NCI-H774 (cell line): ENCODE measurements at places on chromosomes 12 and 14.

DNA sequence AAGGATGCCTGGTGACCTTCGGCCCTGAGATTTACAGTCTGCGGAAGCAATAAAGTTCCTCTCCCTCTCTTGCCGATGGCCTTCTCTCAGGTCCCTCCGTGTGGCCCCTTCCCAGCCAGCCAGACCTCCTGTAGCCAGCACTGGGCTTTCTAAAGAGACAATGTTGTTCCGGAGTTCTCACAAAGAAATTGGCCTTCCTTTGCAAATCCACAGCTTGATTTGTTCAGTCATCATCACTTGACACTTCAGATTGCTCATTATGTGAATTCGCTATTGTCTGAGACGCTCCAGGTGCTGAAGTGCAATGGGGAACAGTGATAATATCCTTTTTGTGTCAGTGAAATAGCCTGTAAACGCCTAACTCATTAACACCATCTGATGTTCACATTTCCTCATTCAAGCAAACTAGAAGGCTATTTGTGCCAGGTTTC, 43.7 kb upstream of the GPHB5 start:
- DNase-seq, result peak; percentile 67

DNA sequence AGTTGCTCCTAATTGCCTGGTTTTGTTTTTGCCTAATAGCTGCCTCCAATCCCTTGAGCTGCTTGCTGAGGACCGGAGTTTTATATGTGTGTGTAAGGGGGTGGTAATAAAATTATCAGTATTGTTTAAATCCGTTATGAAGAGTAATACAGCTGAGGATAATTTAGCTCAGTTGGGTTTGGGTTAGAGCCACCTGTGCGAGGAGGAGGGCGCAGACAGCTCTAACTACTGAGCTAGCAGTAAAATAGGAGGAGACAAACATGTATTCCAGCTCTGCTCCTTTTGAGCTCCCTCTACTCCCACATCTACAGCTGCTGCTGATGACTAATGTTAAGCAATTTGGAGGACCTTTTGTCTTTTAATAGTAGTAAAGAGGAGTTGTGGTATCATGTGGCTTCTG, 61.5 kb downstream of the SPATS2 start:
- DNase-seq, result peak; percentile 43

DNA sequence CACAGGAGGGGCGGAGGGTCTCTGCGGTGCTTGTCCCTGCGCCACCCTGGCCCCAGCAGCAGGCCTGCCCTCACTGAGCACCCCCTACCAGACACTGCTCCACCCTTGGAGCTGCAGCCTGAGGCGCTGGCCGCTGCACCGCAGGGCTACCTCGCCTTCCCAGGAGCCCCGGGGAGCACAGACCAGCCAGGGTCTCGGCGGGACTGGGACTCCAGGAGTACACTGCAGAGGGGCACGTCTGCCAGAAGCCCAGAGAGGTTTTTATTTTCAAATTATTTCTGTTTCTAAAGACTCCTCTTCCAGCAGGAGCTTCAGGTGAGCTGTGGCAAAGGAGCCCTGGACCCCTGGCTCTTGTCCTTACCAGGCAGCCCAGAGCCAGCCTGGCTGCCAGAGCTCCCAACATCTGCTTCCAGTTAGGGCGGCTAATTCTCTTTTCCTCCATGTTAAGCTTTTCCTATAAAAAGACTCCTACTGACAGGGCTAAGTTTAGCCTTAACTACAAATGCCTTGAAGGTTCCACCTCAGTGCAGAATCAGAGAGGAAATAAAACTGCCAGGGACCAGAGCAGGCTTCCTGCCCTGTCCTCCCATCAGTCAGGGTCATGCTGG, 26.4 kb downstream of the DEGS2 start:
- DNase-seq, result no peak

- no peak for DNase-seq
Measured at GRCh38 chr12:104575442-104576186, 118.9 kb downstream of the CHST11 start.

DNA sequence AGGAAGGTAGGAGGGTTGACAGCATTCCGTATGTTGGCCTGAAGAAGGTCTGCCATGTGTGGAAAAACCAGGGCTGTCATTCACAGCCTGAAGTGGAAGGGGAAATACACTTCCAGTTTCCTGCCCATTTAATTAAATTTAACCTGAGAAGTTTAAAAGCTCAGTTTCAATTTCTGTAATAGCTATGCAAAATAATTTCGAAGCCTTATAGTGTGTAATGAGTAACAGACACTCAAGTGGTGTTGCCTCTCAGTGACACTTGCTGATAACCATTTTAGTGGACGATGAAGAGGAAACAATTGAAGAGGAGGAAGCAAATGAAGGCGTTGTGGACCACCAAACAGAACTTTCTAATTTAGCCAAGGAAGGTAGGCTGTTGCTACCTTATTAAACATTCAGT, 44.8 kb downstream of the EP400 start:
- DNase-seq, result no peak

GRCh38 chr12:4643747-4644146, 5.1 kb downstream of the AKAP3 start:
- DNase-seq, result no peak

DNA sequence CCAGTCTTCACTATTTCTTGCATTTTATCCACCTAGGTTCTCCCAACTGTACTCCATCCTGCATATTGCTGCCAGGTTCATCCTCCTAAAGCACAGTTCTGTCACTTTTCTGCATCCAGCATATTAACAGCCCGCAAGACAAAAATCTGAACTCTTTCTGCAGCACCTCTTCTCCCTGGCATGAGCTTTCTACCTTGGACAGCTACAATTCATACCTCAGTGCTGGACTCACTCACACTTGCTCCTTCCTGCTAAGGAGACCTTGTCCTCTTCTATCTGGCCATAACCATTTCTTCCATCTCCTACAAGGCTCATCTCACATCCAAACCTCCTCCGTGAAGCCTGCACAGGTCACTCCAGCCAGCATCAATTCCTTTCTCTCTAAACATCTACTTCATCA, 170.1 kb upstream of the GRIP1 start:
- no peak for DNase-seq

- no peak for DNase-seq
Measured at GRCh38 chr14:95255487-95255886, 64.2 kb downstream of the CLMN start.

GRCh38 chr12:92628476-92628875, 74.3 kb upstream of the PLEKHG7 start:
- DNase-seq, result no peak

- no peak for DNase-seq
Measured at GRCh38 chr12:107207931-107208525, 114.7 kb upstream of the CRY1 start.

GRCh38 chr12:53820514-53821306, 68.9 kb upstream of the CISTR start:
- no peak for DNase-seq

GRCh38 chr14:58078471-58078870, 73.5 kb downstream of the ARMH4 start:
- no peak for DNase-seq

DNA sequence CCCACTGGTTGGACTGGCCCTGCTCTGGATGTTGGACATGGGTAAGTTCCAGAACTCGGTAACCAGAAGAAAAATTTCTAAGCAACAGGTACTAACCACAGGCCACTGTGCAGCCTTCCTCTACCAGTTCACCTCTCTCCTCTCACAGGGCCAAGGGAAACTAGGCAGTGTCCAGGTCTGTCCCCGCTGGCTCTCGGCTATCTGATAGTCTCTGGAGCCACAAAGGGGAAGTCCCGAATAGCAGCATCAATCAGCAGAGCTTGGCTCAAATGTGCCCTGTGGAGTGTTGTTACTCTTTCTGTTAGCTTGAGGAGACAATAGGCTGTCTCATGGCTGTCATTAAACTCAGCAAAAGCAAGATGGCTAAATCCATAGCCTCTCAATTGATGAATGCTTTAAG, 73.2 kb downstream of the TSPAN11 start:
- no peak for DNase-seq

DNA sequence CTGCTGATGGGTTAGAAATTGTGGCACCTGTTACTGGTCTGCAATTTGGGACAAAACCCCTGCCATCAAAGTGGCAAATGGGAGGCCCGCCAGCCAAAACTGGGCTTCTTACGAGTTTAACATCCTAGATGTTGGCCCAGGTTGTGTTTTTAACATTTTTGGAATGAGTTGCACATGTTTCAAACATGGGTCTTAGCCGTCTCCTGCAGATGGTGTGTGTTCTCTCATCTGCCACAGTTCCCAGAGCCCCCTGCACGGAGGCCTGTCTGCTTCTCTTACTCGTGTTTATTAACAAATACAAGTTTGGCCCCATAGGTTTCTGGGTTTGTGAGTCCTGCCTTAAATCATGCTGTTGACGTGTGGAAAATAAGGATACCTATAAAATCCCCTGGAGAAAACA, 46.5 kb downstream of the CACNA2D4 start:
- no peak for DNase-seq

DNA sequence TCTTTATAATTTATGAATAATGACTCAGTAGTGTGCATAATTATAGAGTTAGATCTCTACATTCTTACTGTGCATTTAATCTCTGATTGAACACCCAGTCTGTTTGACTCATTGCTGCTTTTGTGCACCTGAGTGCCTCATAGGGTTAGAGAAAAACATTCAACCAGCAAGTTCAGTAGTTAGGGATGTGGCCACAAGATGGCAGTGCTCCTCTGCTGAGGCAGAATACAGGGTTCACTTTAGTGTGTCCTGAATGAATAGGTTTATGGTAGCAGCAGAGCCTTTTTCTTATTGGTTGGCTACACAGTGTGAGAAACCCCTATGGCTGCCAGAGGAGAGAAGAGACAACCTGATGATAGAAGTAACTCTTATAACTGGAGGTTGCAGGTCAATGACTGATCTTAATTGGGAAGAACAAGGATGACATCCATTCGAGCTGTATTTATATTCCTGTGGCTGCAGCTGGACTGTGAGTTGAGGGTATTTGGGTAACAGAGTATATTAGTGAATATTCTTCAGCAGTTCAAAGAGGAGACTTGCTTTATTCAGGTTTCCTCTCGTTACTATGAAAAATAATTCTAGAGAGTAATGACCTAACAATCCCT, 194.9 kb upstream of the OR4E1 start:
- no peak for DNase-seq

DNA sequence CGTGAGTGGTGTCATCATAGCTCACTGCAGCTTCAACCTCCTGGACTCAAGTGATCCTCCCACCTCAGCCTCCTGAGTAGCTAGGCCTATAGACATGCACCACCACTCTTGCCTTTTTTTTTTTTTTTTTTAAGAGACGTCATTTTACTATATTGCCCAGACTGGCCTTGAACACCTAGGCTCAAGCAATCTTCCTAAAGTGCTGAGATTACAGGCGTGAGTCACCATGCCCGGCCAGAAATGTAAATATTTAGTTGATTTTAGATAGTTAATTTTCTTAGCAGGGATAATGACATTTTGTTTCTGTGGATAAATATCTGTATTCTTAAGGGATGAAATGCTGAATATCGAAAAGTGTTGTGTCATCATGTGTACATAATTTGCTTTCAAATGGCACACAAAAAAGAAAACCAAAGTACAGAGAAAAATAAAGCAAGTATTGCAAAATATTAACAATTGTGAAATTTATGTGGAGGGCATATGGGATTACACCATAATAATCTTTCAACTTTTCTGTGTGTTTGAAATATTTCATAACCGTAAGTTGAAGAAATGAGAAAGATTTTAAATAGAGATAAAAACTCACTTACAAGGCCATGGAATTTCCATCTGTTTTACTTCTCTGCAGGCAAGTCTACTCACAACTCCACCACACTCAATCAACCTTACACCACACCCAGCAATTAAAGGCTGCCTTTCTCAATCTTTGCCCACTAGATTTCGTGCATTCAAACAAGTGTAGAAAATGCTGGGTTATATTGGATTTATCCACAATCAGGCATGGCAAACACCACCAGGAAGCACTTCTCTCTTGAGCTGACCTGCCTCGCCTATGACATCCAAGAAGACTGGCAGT, 93.7 kb downstream of the SPTSSA start:
- DNase-seq, result no peak

DNA sequence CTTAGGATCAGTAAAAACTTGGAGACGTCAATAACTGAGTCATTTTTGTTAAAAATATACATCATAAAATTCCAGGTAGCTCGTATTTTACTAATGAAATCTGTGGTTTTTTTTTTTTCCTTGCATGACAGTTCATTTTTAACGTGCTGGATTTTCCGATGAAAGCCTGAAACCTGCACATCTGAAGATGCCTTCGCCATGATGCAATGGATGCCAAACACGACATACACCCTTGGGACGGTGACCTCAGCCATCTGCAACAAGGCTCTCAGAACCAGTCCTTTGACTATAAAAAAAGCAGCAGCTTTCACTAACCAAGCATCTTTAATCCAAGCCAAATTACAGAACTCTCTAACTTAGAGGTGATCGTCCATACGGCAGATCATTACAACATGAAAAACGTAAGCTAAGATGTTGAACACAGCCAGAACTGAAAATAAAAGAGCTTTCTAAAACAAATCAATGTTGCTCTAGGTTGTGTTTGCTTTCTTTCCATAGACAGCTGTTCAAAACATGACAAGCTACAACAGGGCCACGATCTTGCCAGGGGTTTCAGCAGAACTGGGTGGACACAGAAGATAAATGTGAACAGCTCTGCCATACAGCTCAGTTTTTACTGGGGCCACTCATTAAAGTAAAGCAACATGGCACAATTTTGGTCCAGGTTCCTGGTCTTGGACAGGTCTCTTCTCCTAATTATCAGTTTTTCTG, 7.8 kb downstream of the NIN start:
- DNase-seq, result no peak

- no peak for DNase-seq
Measured at GRCh38 chr12:38110026-38110699, 206.4 kb upstream of the ALG10B start.

- no peak for DNase-seq
Measured at GRCh38 chr12:85466890-85467289, 186.9 kb downstream of the ALX1 start.

GRCh38 chr12:50568338-50569091, 63.7 kb downstream of the DIP2B start:
- no peak for DNase-seq

GRCh38 chr12:64685050-64685449, 74.2 kb downstream of the GNS start:
- no peak for DNase-seq

DNA sequence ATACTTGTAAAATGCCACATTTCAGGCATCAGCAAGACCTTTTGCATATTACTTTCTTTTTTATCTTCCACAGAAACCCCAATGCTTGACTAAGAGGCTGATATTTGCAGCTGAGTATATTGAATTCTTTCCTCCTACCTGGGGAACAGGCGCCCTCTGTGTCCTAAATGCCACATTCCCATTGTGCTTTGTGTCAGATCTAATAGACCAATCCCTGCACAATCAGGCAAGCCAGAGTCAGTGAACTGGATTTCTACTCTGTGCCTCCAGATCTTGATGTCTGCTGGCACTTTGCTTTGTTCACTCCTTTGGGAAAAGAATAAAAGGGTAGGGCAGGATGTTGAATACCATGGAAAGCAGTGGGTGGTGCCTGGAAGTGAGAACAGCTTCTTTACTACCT, 22.4 kb upstream of the TAS2R42 start:
- no peak for DNase-seq
